Cortex of kidney (tissue), 1 donor: ENCODE measurements at places on chromosomes 5 and 9.

- DNase-seq: no peak
Observed at GRCh38 chr9:110261632-110262031, 5.3 kb upstream of the TXN start.

DNA sequence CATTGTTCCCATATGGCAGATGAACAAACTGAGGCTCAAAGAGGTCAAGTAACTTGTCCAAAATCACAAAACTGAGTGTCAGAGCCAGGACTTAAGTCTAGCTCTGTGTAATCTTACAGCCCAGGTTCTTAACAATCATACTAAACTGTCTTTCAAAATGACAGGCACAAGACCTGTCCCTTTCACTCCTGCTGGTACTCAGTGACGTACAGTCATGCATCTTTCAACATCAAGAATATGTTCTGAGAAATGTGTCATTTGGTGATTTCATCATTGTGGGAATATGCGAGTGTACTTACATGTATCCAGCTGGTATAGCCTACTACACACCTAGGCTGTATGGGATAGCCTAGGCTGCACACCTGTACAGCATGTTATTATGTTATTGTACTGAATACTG, 646.8 kb upstream of the WWC1 start:
- DNase-seq: no peak

DNA sequence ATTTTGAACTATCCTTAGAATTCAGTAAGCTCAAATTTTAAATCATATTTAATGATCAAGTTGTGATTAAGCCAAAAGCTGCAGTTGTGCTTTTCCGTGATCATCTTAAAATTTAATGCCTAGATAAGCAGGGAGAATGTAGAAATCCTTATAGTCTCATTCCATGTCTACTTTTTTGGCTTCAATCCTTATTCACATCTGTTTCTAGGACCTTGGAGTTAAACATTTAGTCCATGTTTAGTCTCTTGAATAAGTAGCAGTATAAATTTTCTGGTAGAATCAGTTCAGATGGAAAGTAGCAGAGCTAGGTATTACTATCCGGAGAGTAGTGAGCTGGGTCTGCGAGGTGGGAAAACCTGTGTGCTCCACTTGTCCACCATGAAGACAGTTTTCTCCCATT, 59.3 kb upstream of the RIOK2 start:
- no peak for DNase-seq

DNA sequence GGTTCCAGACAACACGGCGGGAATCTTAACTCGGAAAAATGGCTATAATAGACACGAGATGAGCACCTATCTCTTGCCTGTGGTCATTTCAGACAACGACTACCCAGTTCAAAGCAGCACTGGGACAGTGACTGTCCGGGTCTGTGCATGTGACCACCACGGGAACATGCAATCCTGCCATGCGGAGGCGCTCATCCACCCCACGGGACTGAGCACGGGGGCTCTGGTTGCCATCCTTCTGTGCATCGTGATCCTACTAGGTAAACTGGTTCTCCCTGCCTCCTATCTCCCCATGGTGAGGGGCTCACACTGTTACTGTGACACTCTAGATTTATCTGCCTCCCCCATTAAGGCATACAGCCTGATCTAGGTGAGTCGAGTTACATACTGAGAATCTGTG, 124.2 kb downstream of the CDH6 start:
- no peak for DNase-seq

DNA sequence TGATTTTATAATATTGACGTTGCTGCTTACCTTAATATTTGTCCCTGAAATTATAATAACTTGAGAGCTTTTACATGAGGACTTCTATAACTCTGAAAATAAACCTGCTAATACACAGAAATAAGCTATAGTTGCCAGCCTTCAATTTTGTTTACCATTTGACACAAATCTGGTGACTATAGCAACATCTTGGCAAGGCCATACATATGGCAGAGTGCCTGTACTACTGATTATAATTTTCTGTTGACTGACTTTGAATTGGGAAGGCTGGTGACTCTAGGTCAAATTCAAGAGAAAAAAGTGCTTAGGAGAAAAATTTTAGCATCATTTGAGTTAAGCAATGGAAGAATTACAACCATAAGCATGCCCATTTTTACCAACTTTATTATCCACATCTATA, 581.4 kb upstream of the PTPRD start:
- no peak for DNase-seq

DNA sequence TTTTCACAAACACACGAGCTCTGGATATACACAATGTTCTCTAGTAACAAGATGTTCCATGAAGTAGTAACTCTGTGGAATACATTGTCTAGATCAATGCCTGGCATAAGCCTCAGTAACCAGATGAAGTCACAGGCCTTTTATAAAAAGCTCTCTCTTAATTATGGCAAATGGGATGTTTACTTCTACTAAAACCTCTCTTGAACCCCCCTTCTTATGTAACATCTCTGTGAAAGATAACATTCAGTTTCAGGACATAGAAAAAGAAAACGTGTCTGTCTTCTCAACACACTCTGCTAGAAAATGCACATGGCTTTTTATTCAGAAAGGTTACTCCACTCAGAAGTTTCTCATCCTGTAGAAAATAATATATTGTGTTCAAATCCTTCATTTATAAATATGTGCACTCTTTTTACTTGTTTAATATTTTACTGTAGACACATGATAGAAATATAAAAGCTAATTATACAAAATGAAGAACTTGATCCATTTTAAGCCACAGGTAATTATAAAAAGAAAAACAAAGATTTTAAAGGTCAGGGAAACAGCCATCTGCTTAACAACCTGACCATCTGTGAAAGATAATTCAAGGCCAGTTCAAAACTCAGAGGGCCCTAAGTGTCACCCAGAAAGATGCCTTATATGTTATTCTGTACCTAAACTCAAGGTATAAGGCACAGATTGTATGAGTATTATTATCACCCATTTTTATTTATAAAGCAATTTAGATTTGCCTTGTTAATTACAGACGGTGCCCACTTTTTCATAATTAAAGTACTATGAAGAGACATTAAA, 812.0 kb downstream of the CDH18 start:
- DNase-seq: no peak

DNA sequence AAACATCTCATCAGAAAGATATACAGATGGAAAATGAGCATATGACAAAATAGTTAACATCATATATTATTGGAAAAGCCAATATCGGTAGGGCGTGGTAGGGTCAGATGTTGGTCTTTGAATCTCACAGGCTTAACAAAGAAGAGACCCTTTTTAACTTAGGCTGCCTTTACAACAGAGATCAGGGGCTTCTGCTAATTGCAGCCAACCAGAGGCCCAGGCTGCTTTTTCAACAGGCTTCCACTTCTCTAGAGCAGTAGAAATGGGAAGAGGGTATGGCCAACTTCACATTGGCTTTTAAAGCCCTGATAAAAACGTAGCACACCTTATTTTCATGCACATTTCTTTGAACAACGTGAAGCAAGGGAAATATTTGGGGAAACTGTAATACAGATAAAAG, 764.3 kb upstream of the CTNND2 start:
- no peak for DNase-seq

GRCh38 chr9:108363311-108363710, 492.5 kb downstream of the ACTL7B start:
- DNase-seq: no peak

GRCh38 chr5:125798307-125798706, 624.9 kb upstream of the GRAMD2B start:
- DNase-seq: no peak

DNA sequence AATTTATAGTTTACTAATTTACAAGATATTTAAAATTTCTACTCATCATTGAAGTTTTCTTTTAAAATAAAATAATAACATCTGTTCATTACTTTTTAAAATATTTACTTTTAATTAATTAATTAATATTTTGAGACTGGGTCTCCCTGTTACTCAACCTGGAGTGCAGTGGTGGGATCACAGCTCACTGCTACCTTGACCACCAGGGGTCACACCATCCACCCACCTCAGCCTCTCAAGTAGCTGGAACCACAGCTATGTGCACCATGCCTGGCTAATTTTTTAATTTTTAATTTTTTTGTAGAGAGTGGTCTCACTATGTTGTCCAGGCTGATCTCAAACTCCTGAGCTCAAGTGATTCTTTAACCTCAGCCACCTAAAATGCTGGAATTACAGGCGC, 1013.6 kb downstream of the CDH9 start:
- DNase-seq: no peak

DNA sequence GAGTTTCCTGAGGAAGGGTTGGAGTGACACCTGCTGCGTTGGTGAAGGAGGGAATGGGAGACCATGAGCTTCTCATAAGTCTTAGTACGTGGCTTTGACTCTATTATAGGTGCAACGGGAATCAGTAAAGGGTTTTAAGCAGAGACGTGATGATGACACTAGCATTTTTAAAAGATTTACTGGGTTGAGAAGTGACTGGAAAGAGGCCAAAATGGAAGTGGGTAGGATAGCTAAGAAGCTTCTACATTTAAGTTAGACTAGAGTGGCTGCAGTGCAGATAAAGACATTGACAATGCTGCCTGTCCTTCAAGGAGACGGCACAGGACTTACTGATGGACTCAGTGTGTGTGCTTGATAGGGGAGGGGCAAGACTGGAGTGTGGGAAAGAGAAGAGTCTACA, 6.2 kb downstream of the GAPT start:
- no peak for DNase-seq

- no peak for DNase-seq
Observed at GRCh38 chr9:132242621-132243155, 80.8 kb downstream of the NTNG2 start.

GRCh38 chr5:143405063-143405848, 1.8 kb upstream of the NR3C1 start:
- DNase-seq: no peak

GRCh38 chr5:107404595-107405374, 266.0 kb downstream of the EFNA5 start:
- DNase-seq: no peak

GRCh38 chr9:97907046-97907445, 15.3 kb downstream of the TRMO start:
- DNase-seq: no peak

DNA sequence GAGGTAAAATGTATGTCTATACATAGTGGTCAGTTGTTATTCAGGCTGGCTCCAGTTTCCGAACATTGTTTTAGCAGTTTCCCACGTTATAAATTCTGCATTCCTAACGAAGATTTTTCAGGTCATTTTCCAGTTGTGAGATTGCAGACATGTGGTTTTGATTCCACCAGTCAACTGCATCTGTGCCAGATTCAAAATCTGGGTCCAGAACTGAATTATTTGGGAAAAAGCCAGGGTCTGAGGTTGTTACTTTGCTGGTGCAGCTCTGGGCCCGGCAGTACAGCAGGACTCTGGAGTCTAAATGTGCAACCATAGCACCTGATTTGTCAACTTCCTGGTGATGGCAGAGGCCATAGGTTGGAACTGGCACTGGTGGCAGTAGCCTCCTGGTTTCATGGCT, 105.7 kb upstream of the MEGF10 start:
- DNase-seq: no peak

GRCh38 chr9:74444369-74444768, 52.8 kb upstream of the RORB start:
- no peak for DNase-seq

DNA sequence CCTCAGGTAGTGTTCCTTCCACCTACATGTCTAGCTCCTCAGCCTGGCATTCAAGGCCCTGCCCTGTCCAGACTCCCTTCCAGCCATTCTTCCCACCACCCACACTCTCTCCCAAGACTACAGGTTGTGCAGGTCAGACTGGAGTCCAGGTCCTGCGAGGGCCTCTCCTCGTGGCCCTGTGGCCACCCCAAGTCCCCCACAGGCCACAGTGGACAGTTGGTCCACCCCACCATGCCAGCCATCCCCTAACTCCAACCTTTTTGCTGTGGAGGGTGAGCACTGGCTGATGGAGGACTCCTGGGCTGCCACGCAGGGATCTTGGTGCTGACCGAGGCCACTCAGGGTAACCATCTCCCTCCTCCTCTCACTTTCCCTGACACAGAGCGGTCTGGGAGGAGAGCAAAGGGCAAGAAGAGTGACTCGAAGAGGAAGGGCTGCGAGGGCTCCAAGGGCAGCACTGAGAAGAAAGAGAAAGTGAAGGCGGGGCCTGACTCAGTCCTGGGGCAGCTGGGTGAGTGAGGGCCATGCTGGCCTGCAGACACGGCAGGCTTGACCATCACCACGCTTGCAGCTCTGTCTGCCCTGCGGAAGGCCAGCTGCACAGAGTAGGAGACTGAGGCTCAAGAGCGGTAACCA, 51.0 kb downstream of the JADE2 start:
- no peak for DNase-seq
